ENCODE measurements at places on chromosomes 12 and 14.

- no peak for DNase-seq
Measured at GRCh38 chr12:57170927-57171326, 23.5 kb upstream of the LRP1-AS start.

DNA sequence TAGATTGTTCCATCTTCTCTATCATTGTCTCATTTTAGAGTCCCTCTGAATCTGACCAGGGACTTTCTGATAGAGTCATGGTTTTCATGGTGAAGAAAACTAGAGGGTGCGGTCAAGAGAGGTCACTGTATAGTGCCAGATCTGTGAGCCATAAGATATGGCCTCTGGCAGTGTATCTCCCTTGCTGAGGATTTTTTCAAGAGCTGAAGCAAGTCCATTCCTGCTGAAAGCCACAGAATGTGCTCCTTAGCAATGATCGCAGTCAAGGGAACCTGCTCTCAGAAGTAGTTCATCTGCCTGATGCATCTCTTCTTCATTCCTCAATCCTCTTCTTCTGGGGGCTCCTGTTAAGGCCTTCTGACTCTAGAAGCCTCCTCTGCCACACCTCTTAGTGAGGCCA lies 405.2 kb downstream of the EGLN3 start:
- DNase-seq = no peak

DNA sequence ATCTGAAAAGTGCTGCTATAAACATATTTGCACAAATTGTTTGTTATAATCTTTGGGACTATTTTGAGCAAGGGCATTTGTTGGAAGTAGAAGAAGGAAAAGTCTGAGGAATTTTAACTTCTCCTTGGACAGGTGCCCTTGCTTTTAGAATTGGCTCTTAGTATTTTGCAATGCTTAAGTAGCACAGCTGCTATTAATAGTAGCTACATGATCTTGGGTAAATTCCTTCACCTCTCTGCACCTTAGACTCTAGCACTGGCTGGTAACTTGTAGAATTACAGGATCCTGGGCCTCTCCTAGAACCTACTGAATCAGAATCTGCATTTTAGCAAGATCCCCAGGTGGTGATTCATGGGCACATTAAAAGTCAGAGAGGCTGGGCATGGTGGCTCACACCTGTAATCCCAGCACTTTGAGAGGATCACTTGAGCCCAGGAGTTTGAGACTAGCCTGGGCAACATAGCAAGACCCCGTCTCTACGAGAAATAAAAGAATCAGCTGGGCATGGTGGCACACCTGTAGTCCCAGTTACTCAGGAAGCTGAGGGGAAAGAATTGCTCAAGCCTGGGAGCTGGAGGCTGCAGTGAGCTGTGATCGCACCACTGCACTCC lies 10.8 kb upstream of the TMEM120B start:
- no peak for DNase-seq

DNA sequence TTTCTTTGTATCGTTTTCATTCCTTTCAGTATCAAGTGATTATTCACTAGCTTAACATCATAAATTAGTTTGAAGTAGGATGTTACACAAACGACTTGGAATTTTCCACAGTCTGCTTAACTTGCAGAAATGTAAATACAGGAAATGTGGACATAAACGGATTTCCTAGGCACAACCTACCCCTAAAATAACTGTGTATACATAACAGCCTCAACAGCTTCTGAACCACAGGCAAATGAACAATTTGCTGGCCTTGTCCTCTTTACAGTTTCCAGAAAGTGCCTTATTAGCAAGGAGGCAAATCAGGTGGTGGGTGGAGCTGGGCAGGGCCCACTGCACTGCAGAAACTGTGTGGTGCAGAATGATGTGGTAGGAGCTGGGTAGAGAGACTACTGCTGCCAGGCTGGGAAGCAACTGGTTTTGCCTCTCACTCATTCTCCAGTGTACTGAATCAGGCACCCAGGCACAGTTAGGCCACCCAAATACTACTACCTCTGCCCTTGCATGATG lies 14.1 kb downstream of the DRAM1 start:
- DNase-seq = no peak

DNA sequence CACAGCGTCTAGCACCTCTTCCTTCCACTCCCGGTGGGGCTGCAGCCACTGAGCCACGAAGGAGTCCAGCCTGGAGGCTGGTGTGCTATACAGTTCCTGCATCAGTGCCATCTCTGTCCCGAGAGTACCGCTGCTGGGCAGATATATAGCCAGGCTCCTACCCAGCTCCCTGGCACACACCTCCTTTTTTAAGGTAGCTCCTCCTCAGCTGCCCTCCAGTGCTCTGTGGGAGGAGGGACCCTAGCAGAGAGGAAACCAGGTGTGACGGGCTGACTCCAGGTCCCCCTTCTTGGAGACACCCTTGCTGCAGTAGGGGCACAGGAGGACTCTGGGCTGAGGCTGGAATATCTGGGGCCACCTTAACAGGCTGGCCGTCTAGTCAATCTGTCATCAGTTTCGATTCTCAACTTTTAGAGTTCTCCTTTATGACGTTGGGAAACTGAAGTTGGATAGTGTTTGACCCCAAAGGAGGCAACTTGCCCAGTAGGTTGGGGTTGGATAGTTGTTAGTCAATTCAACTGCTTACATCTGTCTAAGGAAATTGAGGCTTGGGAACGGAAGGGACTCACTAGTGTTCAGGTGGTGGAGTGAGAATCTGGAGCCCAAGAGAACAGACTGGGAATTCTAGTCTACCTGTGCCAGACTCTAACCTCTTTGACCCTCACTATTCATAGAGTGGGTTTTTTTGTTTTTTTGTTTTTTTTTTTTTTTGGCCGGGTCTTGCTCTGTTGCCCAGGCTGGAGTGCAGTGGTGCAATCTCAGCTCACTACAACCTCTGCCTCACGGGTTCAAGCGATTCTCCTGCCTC lies at the start of gene OASL:
Gene OASL, minus strand, starts transcription at position 386 of the 808 bp plus-strand sequence. Its CDS starts 275 bp downstream, at position 111.
- DNase-seq = peak; percentile 55

DNA sequence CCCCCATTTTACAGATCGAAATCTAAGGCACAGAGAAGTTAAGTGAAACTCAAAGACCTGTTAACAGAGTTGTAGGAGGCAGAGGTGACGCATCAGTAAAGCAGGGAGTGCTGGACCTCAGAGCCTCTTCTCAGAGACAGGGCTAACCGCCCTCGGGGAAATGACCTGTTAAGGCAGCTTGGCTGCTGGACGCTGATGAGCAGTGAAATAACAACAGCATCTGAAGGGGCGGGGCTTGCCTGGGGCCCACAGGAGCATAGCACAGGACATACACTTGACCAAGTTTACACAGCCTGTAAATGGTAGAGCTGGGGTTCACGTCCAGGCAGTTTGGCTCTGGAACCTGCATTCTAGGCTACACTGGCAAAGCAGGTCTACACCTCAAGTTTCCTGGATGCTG lies 39.3 kb downstream of the LRTM2 start:
- no peak for DNase-seq

DNA sequence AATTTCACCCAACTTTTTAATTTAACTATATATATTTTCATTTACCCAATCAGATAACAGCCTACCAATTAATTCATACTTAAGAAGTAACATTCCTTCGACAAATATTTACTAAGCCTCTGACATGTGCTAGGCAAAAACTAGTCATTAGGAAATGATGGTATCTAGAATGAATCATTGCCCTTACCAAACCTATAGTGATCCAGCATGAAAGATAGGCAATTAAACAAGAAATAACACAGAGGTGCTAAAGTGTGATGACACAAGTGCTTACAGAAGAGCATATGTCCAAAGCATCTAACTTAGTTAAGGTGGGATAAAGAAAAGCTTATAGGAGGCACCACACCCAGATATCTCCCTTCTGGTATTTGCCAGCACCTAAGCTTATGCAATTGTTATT lies 166.5 kb upstream of the RASSF8 start:
- no peak for DNase-seq

DNA sequence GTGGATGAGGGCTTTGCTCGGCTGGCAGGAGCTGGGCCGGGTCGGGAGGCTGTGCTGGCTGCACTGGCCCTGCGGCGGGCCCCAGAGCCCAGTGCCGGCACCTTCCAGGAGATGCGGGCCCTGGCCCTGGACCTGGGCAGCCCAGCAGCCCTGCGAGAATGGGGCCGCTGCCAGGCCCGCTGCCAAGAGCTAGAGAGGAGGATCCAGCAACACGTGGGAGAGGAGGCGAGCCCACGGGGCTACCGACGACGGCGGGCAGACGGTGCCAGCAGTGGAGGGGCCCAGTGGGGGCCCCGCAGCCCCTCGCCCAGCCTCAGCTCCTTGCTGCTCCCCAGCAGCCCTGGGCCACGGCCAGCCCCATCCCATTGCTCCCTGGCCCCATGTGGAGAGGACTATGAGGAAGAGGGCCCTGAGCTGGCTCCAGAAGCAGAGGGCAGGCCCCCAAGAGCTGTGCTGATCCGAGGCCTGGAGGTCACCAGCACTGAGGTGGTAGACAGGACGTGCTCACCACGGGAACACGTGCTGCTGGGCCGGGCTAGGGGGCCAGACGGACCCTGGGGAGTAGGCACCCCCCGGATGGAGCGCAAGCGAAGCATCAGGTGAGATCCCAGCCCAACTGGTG lies 11.5 kb downstream of the ARHGEF40 start:
- DNase-seq = no peak

- peak; percentile 53 for DNase-seq
Measured at GRCh38 chr14:89422952-89423345, 5.9 kb upstream of the FOXN3 start.

DNA sequence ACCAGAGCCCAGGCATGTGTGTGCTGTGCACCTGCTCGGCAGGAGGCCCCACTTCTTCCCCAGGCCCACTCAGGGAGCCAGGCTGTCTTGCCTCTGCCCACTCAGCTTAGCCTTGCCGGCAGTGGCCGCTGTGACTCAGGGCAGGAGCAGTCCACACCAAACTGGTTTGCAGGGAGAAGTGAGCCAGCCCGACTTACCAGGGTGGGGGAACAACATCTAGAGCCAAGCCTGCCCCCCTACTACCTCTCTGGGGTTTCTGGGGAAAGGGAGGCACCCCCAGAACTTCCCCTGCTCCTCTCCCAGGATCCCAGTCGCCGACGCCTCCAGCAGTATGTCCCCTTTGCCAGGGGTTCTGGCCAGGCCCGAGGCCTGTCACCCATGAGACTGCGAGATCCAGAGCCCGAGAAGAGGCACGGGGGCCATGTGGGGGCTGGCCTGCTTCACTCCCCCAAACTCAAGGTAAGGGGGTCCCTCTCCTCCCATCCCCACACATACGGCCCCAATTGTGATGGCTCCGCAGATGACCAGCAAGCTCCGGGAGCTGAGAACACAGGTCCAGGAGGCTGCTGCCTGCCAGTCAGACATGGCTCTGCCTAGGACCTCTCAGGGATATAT lies 3.0 kb downstream of the PLEKHG6 start:
- no peak for DNase-seq

- DNase-seq = no peak
Measured at GRCh38 chr14:94677213-94677612, 65.0 kb downstream of the SERPINA3 start.

- DNase-seq = no peak
Measured at GRCh38 chr12:77352946-77353345, 287.6 kb upstream of the E2F7 start.

DNA sequence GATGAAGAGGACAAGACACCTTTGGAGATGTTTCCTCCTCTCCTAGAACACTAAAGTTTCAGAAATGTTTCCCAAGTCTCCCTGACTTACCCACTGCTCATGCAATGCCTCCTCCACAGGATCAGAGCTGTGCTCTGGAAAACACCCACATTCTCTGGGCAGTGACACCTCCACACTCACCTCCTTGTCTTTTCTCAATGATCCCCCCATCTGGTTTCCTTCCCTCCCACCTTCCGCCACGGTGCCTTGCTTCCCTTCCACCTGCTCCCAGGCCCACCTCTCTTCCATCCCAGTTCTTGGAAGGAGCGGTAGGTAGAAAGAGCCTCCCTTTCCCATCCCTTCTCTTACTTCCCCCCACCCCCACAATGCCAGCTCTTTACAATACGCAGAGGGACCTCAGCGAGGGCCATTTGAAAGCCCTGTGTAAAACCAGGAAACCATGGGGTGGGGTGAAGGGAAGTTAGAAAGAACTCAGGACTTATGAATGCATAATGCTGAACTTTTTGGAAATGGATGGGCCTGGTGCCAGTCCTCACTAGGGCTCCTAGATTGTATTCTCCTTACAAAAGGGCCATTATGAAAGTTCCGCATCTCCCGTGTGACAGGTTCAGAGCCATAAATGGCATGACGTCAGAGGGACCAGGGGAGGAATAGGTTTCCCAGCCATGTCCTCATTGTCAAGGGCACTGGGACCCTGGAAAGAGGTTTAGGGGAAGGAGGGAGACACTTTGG lies 12.8 kb downstream of the FBLN5 start:
- DNase-seq = no peak

DNA sequence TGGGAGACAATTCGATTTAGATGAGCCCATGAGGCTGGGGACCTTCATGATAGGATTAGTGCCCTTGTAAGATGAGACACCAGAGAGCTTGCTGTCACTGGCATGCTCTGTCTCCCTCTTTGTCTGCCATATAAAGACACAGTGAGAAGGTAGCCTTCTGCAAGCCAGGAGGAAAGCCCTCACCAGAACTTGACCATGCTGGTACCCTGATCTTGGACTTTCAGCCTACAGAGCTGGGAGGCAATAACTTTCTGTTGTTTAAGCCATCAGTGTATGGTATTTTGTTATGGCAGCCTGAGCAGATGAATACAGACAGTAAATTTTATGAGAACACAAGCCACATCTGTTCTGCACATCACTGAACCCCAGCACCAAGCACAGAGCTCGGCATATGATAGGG lies 38.1 kb upstream of the RASSF3 start:
- DNase-seq = no peak

- no peak for DNase-seq
Measured at GRCh38 chr14:49194067-49194466, 392.1 kb downstream of the RPS29 start.

DNA sequence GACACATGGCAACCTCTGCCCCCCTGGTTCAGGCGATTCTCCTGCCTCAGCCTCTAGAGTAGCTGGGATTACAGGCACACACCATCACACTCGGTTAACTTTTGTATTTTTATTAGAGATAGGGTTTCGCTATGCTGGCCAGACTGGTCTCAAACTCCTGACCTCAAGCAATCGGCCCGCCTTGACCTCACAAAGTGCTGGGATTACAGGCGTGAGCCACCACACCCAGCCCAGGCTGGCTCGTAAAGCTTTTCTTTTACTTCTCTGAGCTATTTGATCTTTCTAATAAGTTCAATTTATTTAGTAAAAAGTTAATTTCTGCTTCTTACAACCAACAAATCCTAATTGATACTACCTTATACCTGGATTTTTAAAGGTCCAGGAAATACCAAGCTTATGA lies 127.4 kb upstream of the KRR1 start:
- DNase-seq = no peak

GRCh38 chr12:2489275-2489674 lies 305.5 kb upstream of the FKBP4 start:
- no peak for DNase-seq

- peak; percentile 84 for DNase-seq
Measured at GRCh38 chr12:103548622-103549601, 38.2 kb upstream of the STAB2 start.

GRCh38 chr12:1703771-1704722 lies 13.2 kb downstream of the ADIPOR2 start:
- DNase-seq = no peak

GRCh38 chr12:74980510-74980909 lies 229.1 kb downstream of the KCNC2 start:
- no peak for DNase-seq

GRCh38 chr12:2140858-2141519 lies 88.2 kb downstream of the CACNA1C start:
- no peak for DNase-seq

GRCh38 chr14:104393898-104394381 lies 185.6 kb upstream of the C14orf180 start:
- DNase-seq = peak; percentile 66

Data from stimulated activated CD4-positive, alpha-beta T cell treated with anti-CD3 and anti-CD28 coated beads, Interleukin-15, amount 100 ng/mL, for 24 hours (primary cell).